Activated CD4-positive, CD25-positive, alpha-beta regulatory T cell treated with anti-CD3 and anti-CD28 coated beads, Interleukin-2, amount 50 U/mL, for 24 hours (primary cell): ENCODE measurements at places on chromosomes 12 and 14.

DNA sequence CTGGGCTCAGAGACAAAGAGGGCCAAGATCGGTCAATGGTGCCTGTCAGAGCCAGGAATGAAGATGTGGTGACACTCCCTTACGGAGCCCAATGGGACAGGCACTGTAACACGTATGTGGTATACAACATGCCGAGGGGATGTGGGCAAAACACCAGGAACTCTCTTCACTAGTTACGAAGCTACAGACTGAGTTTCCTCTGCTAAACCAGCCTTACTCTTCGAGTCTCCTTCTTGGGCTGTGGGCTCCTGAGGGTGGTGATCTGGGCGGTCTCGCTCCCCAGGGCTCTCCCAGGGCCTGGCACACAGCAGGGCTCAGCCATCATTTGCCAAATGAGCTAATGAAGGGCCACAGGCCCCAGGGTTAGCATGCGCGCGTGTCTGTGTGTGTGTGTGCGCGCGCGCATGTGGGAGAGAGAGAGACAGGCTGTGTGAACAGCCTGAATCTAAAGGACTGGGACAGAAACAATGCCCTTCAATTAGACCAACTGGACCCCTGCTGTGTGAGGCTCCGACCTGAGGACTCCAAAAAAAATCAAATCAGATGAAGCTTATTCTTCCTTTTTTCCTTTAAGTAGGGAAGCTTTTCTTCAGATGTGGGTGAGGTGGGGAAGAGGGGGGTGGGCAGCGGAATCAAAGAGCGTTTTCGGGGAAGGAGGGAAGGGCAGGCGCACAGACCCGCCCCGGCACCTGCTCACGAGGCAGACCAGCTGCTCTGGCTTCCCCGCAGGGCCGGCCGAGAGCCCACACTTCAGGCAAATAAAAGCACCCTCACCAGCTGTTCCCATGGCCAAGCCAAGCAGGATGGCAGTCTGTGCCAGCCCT lies 42.5 kb downstream of the CCDC88C start:
- ATAC-seq: no peak

GRCh38 chr12:100699209-100699608 lies 95.4 kb upstream of the ANO4 start:
- no peak for ATAC-seq

DNA sequence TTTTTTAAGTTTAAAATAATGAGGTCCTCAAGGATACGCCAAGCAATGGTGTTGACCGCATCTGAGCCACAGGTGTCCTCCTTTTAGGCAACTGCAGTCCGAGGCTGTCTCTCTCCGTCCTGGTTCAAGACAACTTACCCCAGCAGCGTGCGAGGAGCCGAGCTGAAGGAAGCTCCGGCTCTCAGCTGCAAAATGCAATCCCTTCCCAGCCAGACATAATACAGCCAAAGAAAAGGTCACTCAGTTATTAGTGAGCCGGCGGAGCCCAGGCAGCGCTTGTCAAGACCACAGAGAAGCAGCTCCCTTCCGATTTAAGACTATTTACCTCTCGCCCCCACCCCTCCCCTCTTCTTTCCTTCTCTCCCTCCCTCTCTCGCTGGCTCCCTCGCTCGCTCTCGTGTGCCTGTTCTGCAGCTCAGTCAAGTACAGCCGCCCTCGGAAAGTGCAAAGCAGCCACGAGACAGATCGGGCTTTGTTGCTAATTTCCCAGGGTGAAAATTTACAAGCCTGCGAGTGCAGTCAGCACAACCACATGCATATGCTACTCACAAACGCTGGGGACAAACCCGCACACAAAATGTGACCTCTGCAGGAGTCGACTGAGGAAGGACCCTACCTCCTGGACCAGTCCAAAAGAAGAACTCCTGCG lies 363 bp upstream of the LMO3 start:
- no peak for ATAC-seq

GRCh38 chr14:68137704-68138619 lies 318.4 kb downstream of the RAD51B start:
- peak; percentile 41 for ATAC-seq

- no peak for ATAC-seq
Observed at GRCh38 chr14:99250636-99251208, 21.3 kb downstream of the BCL11B start.

- ATAC-seq: no peak
Observed at GRCh38 chr12:46717868-46718267, 107.9 kb downstream of the SLC38A4 start.

- no peak for ATAC-seq
Observed at GRCh38 chr12:50240096-50240791, 43.1 kb downstream of the LIMA1 start.

- ATAC-seq: no peak
Observed at GRCh38 chr14:51351997-51352396, 112.0 kb downstream of the TMX1 start.

- no peak for ATAC-seq
Observed at GRCh38 chr12:51914034-51914923, 7.0 kb downstream of the ACVRL1 start.

DNA sequence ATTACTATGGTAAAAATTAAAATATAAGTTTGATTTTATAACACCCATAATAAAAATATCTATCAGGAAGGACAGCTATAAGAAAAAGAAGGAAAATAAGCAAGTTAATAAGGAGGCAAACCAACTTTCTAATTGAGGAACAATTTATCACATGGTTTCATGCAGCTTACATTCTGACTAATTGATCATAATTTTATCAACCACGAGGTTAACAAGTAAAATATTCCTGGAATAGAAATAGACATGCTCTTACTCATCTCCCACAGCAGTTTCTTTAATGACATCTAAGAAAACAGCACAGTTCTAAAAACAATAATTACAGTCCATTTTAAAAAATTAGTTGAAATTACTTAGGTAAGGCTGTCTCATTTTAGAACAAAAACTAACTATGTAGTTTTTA lies 130.8 kb upstream of the KRR1 start:
- peak; percentile 50 for ATAC-seq
